ENCODE measurements at places on chromosomes 2 and 18.

GRCh38 chr2:136128366-136128765 is 10.4 kb upstream of the CXCR4 start:
- no peak for DNase-seq

- no peak for DNase-seq
Observed at GRCh38 chr18:32461709-32462272, 8.9 kb downstream of the GAREM1 start.

DNA sequence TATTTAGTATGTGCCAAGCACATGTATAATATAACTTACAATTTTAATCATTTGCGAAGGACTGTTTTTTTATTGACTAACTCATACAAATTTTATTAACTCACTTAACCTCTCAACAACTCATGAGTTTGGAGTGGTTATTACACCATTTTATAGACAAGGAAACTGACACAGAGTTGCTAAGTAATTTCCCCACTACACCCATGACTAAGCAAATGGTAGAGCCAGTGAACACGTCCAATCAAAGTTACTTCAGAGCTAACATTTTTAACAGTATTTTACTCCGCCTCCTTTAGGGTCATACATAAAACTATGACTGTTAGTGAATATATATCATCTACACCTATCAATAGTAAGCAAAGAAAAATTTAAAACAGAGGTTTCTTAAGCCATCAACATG is 556.7 kb upstream of the FSIP2 start:
- no peak for DNase-seq

- DNase-seq = no peak
Observed at GRCh38 chr2:226690461-226691024, 109.1 kb downstream of the IRS1 start.

DNA sequence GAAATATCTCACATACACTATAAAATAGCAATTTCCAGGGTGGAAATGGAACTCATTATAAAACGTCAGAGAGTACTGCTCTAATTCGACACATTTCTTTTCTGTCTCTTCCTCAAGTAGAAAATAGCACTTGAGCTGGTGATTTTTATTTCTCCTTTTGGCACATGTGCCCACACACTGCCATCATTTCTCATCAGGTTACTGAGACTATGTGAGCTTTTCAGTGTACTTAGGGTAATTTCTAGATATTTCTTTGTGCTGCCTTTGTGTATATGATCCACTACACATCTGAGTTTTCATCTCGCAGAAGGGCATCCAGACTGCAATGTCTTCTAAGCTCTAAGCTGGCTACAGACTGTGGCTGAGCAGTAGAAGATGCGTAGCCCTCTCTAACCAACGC is 62.1 kb upstream of the PGAP1 start:
- DNase-seq = no peak

GRCh38 chr2:164644036-164644700 is 22.9 kb upstream of the GRB14 start:
- no peak for DNase-seq

DNA sequence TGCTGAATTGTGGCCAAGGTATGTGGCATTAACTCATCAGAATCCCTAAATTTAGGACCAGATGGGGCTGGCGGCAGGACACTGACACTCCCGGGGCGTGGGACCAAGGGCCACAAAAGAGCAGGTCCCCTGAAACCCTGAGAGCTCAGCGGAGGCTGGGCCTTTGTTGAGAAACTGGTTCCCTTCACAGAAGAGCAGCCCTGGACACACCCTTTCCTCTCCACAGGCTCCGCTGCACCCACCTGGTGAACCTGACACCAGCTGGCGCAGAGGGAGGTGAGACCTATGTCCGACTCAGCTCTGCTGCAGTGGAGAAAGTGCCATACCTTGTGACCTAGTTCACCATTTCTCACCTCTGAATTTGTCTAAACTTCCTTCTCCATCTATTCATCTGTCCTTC is 119.5 kb downstream of the RTP5 start:
- DNase-seq = no peak

DNA sequence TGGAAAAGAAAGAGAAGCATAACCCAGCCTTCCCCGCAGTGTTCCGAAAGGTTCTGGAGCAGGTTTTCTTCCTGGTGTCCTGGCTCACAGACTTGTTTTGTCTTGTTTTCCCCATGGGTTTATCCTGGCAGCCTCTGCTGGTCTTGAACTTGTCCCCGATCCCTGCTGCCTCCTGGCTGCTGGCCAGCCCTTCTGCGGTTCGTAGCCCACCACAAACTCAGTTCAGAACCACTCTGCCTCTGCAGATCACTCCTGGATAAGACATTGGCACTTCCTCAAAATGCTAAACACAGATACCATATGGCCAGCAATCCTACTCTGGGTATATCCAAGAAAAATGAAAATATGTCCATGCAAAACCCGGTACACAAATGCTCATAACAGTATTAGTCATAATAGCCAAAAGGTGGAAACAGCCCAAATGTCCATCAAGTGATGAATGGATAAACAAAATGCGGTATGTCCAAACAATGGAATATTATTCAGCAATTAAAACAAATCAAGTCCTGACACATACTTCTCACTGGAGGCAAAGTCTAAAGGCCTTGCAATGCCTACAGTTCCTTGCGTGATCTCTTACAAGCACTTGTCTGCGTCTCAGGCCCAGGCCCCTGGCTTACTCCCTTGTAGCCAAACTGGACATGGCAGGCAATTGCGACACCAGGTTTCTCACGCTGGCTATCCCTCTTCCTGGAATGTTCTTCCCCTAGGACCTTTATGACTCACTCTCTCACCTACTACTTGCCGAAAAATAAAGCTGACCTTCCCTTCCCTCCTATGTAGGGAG is 28.0 kb upstream of the ARHGEF4 start:
- DNase-seq = no peak

DNA sequence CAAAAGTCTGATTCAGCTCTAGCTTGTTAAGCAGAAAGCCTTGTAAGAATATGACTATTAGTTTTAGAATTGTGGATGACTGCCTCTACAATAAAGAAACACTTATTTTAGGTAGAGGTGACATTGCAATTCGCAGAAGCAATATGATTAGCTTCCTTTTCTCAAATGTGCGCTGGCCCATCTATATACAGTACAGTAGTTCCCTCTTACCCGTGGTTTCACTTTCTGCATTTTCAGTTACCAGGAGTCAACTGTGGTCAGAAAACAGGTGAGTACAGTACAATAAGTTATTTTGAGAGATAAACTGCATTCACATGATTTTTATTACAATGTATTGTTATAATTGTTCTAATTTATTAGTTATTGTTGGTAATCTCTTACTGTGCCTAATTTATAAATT is 405.1 kb downstream of the GPD2 start:
- DNase-seq = no peak

All from NCI-H1048 (cell line).